ENCODE measurements at places on chromosomes 5 and 9.

DNA sequence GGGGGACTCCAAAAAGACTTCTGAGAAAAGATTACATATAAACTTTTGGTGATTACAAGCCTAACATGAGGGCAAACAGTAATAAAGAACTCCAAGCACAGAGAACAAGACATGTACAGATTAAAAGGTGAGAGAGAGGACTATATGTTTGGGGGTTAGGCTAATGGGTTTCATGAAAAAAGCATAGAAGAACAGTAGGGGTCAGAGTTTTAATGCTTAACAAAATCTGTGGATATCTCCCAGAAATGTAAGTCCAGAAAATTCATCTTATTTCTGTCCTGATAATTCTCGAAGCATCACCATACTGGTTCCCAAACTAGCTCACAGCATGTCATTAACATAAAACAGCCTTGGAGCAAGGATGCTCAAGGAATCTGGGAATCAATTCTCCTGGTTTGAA is 137.2 kb downstream of the ARRDC3 start:
- no peak for DNase-seq

DNA sequence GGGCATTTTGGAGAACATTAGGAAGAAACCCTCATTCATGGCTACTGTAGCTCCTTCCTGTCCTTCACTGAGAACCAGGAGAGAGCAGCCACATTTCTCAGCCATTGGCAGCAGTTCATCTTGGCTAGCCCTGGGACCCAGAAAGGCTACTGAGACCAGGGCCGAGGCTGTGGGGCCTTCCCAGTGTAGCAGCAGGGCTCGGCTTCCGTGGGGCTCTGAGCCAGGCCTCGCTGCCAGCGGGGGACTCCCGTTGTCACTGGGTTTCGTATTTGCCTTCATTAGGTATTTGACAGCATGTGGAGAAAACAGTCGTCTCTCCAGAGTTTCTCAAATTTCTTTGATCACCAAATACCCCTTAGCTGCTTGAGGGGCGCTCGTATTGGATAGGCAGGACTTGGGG is 37.3 kb upstream of the PRDM12 start:
- no peak for DNase-seq

DNA sequence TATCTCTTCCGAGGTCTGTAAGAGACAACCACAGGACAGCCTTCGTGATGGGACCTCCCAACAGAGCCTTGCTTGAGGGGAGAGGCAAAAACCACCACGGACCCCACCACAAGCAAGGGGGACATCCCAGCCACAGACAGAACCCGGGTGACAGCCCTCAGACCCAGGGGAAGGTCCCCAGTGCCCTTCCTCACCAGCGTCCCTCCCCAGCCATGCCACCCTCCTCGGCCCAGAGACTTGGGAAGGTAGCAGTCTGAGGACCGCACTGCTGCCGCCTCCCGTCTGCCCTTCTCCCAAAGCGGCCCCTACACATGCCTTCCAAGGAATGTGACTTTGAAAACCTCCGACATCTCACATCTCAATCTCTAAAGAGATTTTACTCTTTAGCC is 13.4 kb downstream of the IPPK start:
- no peak for DNase-seq

DNA sequence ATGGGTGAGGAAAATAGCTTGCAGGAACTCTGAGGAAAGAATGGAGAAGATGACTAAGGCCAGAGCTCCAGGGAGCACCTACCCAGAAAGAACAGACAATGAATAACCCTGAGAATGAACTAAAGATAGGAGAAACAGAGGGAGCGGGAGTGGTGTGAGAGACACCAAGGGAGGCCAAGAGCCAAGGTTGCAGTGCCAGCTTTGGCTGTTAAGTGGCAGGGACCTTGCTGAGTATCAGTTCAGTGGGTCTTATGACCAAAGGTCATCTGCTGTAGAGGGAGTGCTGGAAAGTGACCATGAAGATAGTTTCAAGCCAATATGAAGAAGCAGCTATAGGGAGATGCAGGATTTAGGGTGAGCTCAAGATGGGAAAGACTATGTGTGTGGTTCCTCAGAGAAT is 16.7 kb downstream of the P4HA2 start:
- no peak for DNase-seq

DNA sequence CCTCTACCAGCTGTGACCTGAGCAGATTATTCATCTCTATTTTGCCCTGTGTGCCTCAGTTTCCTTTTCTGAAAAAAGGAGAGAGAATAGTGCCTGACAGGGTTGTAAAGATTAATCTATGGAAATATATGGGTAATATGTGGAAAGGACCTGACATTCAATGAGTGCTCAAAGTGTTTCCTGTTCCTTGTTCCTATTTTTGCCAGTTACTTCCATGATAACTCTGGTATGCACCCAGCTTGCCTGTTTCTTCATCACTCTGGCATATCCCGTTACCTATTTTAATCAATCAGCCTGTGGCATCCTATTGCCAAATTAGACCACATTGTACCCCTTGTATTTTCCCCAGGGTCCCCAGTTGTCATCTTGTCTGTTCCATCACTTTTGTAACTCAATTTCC is 3.6 kb upstream of the ARAP3 start:
- DNase-seq = no peak

DNA sequence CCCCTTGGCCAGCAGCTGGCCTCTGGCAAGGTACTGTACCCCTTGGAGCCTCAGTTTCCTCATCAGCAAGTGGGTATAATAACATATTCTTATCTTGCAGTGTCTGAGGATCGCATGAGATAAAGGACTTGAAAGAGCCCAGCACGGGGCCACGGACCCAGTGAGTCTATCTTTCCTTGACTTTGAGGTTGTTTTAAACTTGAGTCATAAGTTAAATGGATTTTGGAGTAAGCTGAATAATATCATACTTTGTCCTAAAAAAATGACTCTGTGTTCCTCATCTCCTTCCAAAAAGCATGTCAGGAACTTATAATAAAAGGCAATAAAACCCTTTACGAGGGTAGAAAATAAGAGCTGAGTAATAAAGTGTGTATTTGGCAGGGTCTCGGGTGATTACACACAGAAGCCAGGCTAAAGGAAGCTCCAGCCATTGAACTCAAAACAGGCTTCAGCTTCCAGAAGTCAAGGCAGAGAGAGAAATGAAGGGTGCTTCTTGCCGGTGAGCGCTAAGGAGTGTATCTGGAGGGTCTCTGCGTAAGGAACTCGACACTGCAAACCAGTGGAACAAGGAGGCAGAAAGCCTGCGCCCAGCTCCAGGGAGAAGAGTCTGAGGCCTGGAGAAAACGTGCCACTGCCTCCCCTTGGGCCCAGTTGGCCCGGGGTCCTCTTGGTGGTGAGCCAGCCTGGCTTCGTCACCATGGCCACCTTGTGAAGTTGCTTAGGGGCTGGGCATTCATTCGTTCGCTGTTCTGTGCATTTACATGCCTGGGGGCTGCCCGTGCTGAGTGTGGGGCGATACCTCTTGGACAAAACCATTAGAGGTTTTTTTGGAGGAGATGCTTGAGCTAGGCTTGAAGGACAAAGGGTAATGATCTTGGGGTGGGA is 72.4 kb upstream of the PHYKPL start:
- no peak for DNase-seq

- DNase-seq = no peak
Observed at GRCh38 chr5:38672059-38672788, 115.8 kb upstream of the LIFR start.

GRCh38 chr5:9149988-9150387 is 395.9 kb downstream of the SEMA5A start:
- no peak for DNase-seq

DNA sequence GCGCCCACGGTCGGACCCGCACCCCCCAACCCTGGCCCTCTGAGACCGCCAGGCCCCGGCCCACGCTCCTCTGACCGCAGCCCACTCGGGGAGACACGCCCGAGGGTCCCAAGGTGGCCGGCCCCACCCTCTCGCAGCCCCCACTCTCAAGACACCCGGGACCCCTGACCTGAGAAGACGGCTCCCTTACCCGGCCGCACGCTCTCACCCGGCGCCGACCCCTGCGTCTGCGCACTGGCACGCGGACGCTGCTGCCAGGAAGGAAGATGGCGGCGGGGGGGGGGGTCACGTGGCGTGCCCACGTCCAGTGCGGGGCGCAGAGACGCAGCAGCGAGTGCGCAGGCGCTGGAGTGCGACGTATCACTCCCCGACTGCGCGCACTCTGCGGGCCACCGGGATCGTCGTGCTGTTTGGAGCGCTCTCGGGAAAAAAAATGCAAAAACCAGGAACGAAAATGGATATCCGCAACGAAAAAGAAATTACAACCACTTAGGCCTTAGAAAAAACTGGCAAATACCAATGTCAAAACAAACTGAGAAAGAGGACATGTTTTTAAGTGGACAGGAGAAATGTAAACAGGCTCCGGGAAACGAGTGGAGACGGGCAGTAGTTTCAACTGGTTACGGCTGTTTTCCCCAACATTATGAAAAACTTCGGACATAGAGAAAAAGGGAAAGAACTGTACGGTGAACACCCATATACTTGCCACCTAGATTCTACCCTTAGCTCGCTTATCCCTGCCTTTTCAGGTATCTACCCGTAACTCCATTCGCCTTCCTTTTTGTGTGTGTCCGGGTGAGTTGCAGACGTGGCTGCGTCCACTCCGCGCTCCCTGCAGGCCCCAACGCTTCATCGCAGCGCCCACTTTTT is at the start of gene MRPL36:
Gene MRPL36, minus strand, starts transcription at position 236 of the 870 bp plus-strand sequence. CDS start 902 bp downstream, outside the sequence.
- DNase-seq = peak; percentile 90

GRCh38 chr5:128408622-128409021 is 129.4 kb downstream of the FBN2 start:
- no peak for DNase-seq

- no peak for DNase-seq
Observed at GRCh38 chr5:175772747-175773533, 98.4 kb upstream of the CPLX2 start.
